Stimulated activated naive CD8-positive, alpha-beta T cell treated with anti-CD3 and anti-CD28 coated beads, Interleukin-15, amount 100 ng/mL, for 72 hours (primary cell): ENCODE measurements at places on chromosomes 1 and 21.

DNA sequence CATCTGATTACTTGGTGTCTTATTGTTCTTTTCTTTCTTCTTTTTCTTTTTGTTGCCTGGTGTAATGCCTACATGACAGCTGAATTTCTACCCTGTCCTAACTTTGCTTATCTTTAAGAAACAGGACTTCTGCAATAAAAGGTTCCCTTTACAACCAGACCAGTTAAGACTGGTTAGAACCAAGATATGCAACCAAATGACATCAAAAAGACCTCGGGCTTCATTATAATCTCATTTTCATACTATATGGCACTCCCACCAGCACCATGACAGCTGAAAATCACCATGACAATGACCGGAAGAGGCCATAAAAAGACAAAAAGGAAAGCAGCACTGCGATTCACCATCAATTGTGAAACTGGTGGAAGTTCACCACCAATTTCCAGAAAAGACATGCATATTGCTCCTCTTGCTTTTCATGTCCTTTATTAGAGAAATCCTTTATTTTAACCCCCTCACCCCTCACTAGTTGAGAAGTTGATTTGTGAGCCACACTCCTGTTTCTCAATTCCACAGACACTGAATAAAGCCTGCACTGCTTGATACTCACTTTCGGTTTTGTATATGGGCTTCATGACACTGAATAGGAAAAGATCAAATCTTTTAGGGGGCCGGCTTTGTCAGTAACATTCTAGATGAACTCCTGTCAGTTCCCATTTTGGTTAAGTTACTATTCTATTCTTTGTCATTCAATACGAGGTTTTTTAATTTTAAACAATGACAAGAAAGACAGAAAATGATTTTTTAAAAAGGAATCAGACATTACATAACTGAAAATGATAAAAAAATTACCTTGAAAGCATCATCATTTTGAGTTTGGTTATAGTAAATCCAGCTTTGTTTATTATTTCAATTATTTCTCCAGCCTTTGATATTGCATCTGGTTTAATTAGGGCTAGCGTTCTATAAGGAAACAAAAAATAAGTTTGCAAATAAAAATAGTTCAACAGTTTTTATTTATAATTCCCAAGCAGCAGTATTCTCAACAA is 58.1 kb downstream of the NME7 start:
- DNase-seq, result no peak

- no peak for DNase-seq
These were observed 78.2 kb upstream of the FGGY start for GRCh38 chr1:59218521-59219236.

- DNase-seq, result no peak
These were observed 154.8 kb upstream of the DAB1 start for GRCh38 chr1:57578680-57579079.

- DNase-seq, result no peak
These were observed 14.0 kb downstream of the PKNOX1 start for GRCh38 chr21:42988236-42988965.

DNA sequence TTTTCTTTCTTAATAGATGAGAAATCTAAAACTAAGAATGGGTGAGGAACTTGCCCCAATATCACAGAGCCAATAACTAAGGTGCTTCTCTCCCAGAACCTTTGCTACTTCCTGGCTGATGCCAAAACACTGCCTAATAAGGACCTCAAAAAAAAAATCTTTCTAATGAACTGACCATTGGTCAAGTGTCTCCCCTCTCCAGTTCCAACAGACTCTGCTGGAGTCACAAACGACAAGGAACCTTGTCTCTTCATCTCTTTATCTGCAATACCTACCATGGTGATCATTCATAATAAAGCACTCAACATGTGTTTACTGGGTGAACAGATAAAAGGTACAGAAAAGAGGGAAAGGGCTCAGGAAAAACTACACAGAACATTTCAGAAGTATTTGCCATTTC is 197.4 kb downstream of the LTN1 start:
- no peak for DNase-seq

DNA sequence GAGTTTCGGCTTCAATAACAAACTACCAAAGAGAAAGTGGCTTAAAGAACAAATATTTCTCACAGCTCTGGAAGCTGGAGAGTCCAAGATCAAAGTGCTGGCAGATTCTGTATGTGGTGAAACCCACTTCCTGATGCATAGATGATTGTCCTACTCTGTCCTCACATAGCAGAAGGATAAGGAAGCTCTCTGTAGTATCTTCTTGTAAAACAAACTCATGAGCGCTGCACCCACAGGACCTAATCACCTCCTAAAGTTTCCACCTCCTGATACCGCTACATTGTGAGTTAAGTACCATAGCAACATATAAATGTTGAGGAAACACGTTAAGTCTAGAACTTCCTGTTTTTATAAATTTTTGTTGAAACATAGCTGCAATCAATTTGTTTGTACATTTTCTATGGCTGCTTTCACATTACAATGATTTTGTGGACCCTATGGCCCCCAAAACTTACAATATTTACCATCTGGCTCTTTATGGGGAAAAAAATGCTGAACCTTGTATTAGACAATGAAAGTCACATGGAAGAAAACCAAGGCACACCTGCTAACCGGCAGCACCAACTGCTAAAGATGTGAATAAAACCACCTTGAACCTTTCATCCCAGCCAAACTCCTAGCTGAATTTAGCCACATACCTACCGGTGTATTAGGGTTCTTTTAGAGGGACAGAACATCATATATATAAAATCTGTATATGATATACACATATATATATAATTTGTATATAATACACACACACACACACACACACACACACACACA is 1423.4 kb downstream of the NCAM2 start:
- no peak for DNase-seq

GRCh38 chr1:18764362-18764761 is 95.1 kb downstream of the TAS1R2 start:
- DNase-seq, result no peak

DNA sequence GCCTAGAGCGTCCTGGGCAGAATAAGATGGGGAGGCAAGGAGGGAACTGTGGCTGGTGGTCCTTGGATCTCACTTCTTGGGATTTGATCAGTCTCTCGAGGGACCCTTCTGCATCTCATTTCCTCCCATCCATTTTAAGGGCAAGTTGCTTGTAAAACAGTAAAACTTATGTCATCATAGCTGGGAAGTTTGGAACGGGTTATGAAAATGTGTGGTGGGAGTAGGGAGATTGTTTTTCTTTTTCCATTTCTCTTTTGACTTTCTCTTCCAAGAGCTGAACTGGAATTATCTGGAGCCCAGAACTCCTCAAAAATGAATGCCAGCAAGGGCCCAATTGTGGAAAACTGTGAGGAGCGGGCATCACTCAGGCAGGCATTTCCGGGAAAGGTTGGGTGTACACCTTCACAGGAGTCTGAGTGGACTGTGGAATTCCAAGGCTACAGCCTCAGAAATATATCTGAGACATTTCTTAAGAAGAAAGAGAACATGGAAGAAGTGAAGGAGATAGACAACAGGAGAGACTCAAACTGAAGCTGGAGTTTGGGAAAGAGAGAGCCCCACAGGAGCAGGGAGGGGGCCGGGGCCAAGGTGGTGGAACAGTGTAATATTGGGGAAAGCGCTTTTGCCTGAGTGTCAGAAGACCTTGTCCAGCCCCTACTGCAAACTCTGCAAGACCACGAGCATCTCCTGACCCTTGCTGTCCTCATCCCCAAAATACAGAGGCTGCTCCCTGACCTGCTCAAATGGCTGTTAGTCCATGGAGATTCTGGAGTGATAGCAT is 185.1 kb downstream of the FOXD2 start:
- no peak for DNase-seq

GRCh38 chr1:35845766-35846165 is 37.2 kb upstream of the AGO1 start:
- DNase-seq, result no peak

DNA sequence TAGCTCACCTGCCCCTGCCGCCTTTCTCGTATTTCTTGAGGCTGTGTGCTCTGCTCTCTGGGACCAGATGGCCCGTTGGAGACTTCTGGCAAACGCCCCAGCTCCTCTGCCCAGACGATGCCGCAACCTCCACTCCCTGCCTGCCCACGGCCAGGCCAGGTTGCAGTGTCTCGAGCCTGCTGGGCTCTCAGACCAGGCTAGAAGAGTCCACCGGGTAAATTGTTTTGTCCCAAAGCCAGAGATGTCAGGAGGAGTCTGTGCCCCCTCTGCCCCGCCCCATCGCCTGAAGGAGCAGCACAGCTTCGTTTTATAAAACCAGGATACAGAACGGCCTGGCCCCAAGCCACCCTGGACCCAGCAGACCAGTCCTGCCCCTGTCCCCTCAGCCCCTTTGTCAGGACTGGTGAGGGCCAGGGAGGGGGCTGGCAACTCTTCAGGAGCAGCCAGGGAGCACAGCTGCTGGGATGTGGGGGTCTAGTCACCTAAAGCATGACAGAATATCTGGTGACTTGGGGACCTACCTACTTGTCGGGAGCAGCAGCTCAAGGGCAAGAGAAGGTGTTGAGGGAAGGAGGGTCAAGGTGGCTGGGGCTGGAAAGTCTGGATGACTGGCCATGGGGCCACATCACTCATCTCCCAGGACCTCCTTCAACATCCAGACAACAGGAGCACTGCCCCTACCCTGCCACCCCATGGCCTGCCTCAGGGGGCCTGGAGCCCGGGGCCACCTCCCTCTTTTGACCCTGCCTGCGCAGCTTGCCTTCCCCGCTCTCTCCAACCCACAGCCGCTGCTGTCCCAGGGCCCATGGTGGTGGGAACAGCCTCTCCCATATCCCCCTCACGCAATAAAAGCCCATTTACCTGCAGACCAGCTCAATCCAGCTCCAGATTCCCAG is 33.9 kb upstream of the LBR start:
- DNase-seq, result no peak

DNA sequence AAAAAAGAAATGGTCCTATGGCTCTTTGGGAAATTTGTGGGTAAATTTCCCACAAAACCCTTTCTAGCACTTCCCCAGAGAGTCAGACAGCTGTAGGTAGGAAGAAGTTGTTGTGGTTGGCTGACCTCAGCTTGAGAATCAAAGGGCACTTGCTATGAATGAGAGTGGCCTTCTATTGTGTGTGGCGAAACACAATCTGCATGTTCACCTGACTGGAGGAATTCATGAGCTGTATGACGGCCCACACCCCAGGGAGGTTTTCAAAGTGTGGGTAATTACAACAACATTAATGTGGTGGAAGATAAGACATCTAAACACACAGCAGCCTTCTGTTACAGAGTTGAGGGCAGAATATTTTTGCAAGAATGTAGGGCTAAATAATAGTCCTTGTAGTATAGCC is 38.8 kb downstream of the NGF start:
- no peak for DNase-seq

DNA sequence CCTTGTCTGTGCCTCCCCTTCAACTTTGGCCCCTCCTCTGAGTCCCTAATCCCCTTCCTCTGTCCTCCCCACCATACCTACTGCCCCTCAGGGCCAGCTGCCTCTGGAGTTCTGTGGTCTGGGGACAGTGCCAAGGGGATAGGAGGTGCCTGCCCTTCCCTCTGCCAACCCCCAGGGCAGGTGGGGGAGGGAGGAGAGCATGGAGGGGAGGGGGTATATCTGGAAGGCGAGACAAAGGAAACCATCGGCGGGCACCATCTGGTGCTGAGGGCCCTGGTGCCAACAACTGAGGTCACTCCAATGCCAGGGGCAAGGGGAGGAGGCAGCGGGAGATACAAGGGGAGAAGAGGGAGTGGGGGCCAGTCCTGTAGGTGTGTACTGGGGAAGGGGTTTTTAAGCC is 9.6 kb downstream of the RAB25 start:
- DNase-seq, result no peak

DNA sequence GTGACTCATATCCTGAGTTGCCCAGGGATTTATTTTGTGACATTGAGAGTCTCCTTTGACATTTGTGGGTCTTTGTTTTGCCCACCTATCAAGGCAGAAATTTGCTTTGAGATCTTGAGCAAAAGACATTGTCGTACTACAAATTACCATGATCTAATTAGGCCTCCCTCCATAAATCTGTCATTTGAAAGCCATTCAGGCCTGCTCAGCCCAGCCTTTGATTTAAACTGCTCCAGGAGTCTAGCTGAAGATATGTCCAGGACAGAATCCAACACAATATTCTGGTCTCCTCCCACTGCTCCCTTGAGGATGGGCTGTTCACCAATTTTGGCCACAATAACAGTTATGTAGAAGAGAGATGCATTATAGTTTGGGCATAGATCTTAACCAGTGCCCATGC is 86.7 kb downstream of the PROX1 start:
- no peak for DNase-seq

DNA sequence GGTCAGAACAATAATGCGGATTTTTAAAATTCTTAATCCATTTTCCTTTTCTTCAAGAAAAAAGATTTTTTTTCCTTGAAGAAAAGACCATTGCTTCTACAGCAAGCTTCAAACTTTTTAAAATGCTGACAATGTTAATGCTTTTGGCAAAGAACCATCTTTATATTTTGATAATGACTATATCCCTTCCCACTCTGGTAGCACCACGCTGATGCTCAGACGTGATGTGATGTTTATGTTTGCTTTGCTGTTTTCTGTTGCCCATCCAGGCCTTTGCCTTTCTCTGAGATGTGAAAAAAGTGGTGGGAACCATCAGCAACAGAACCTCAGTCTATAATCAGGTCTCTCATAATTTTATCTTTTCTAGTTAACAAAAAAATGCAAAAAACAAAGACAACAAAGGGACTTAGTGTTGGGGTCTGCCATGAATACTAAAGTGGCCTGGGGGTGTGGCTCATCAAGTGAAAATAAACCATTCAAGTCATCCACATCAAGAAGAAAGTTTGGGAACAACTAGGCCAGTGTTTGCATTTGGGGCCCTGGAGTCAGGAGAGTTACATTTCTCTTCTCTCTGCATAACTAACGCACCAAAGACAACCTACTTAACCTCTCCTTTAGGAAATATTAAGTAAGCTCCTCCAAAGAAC is 244.6 kb upstream of the DMRTA2 start:
- DNase-seq, result no peak

GRCh38 chr1:107941123-107941522 is 23.9 kb downstream of the VAV3 start:
- DNase-seq, result no peak

DNA sequence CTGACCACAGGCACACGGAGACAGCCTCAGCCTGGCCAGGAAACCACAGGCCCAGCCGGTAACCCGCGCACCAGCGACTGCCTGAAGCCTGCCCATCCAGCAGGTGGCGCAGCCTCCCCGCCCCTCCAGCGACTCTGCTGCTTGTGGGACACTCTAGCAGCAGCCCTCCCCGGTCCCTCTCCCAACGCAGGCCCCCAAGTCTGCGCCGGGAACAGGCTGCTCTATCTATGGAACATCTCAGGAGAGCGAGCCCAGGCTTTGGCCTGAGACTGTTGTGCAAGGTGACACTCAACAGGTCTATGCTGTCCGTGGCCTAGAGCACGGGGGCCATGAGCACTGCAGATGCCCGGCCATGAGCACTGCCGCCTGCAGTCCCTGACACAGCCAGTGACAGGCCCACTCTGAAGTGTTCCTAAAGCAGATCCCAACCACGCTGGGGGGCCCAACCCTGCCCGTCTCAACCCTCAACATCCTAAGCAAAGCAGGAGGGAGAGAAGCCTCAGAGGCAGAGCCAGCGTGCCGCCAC is 28.4 kb downstream of the WDR4 start:
- peak; percentile 32 for DNase-seq
